Activated CD4-positive, alpha-beta T cell treated with anti-CD3 and anti-CD28 coated beads, Interleukin-10, Interleukin-2, amounts not matched to agents 100 ng/mL and 50 ng/mL, durations not matched to agents 16 hours and 8 hours (primary cell): ENCODE measurements at places on chromosomes 12 and 14.

DNA sequence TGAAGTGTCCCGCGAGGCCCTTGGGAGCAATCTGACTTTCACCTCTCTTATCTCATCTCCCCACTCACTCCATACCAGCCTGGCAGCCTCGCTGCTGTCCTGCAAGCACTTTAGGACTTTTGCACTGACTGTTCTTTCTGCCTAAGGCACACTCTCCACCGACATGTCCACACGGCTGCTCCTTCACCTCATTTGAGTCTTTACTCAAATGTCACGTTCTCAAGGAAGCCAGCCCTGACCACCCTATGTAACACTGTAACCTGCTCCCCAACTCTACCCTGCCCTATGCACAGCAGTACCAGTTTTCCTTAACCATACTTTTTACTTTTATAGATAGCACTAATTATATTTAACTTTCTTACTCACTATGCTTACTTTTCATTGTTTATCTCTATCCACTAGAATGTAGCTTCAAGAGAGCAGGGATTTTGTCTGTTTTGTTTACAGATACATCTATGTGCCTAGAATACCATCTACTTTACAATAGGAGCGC is 32.0 kb downstream of the PRKD1 start:
- DNase-seq: no peak

GRCh38 chr12:115891556-115892164 is 385.8 kb downstream of the MED13L start:
- DNase-seq: no peak

DNA sequence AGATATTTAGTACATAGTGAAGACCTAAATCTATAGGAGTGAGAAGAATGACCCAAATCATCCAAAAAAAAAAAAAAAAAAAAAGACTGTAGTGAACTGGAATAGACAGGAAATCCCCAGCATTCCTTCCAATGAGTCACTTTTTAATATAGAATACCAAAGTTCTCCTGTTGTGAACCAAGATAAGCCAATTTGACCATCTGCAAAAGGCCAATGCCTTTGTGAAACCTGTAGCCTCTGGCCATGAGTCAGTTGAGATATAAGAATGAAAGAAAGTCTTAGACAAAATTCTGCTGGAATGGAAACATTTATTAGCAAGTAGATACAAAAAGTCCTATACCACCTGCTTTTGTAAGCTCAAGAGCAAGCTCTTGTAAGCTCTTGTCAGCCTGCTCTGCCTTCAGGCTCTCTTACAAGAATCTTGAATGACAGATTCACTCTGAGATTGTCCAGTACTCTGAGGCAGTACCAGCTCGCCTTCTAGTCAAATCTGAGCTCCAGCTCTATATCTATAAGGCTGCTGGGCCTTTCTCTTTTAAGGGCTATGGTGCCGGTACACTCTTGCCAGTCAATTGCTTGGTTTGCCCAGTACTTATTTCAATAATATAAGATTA is 243.0 kb upstream of the TMTC1 start:
- no peak for DNase-seq

DNA sequence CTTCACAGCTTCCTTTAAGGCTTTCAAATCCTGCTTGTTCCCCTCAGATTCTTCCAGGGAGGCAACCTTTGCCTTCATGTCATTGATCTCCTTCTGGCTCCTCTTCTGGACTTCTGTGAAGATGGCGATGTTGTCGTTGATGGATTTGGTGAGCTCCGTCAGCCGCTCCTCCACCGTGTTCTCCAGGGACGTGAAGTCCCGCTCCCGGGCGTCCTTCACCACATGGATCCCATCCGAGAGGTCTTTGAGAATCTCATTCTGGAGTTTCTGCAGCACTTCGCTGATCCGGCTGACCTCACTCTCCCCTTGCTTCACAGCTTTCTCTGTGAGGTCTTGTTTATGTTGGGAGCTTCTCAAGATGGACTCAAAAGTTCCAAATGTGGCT is 7.9 kb downstream of the CKAP4 start:
- DNase-seq: no peak

DNA sequence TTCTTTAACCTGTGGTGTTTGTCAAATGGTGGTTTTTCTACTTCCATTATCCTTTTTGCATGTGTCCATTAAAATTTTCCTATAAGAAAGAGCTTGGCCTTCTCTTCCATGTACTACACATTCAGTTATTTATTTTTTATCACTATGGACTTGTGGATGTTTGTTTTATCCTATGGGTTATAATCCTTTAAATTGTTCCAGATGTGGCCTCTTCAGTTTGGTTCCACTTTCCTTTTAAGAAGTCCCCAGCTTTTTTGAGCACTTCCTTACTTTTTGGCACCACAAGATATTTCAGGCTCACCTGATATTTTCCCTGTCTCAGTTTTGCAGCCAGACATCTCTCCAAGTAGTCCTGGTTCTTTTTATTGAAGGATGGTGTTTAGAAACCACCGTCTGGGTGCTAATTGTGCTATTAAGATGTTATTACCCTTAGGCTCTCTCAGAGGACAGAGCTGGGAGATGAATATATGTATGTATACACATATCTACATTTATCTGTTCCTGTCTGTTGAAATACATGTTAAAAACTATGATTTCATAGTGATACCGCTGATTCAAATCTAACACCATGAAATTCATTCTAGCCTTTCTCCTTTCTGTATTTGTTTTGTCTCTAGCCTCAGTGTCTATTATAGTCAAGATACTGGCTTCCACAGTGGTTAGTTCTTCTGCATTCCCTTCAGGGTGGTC is 408.5 kb upstream of the RGS6 start:
- peak; percentile 76 for DNase-seq

- DNase-seq: no peak
These were observed 80.2 kb upstream of the NUDT4 start for GRCh38 chr12:93297536-93297935.

DNA sequence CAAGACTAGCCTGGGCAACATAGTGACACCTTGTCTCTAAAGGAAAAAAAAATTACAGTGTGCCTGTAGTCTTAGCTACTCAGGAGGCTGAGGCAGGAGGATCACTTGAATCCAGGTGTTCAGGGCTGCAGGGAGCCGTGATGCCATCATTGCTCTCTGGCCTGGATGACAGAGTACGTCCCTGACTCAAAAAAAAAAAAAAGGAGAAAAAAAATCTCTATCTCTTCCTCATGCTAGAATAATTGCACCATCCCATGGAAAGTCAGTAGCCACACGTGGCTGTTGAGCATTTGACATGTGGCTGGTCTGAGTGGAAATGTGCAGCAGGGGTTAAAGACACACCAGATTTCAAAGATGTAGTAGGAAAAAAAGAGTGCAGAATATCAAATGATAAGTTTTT is 3.8 kb downstream of the RILPL1 start:
- DNase-seq: no peak

DNA sequence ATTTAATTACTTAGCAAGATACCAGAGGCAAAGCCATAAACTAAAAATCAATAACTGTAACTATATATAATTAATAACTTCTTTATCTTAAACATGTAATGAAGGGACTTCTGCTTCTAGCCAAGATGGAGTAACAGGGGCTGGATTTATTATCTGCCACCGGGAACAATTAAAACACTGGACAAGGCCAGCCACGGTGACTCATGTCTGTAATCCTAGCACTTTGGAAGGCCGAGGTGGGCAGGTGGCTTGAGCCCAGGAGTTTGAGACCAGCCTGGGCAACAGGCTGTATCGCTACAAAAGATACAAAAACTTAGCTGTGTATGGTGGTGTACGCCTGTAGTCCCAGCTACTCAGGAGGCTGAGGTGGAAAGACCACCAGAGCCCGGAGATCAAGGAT is 113.6 kb downstream of the TAOK3 start:
- DNase-seq: no peak

GRCh38 chr12:56040151-56040550 is 1.6 kb upstream of the RPS26 start:
- peak; percentile 47 for DNase-seq

- DNase-seq: no peak
These were observed 1.6 kb upstream of the LTBR start for GRCh38 chr12:6382371-6382770.

- no peak for DNase-seq
These were observed 47.1 kb upstream of the TMEM260 start for GRCh38 chr14:56532546-56532945.

DNA sequence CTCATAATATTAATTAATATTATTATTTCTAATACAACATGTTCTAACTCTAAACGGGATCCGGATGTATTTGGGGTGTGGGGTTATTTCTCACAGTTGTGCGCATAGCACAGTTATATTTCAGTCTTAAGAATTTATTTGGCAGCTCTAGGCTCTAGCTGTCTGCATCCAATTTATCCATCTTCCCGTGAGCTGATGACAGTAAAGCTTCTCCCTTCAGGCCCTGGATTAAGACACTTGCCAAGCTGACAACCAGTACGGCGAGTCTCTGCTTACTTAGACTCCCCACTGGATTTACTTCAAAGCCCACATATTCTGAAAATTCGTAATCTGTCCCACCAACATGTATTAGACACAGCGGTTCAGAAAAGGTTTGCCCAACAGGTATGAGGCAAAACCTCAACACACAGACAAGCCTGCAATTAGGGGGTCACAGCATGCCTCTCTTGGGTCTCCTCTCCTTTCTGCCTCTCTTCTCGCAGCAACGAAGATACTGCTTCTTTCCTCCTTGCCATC is 232.9 kb upstream of the TMTC1 start:
- no peak for DNase-seq

DNA sequence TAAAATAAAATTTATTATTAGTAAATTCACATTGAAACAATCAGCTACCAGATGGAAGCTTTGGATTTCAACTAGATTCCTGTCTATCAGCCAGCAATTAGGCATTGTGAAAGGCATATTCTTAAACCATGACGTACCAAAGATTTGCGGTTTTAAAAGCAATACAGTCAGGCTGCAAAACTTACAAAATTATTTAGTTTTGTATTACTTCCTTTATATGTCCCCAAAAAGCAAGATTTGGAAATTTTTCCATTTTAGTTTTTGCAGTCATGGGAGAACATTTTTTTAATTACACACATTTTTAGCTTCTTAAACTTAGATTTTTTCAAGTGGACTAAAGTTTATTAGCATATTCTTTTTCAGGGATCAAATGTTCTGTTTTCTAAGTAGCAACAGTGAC is 225.0 kb upstream of the KITLG start:
- DNase-seq: no peak

GRCh38 chr14:53695692-53696214 is 260.9 kb downstream of the BMP4 start:
- no peak for DNase-seq

- peak; percentile 41 for DNase-seq
These were observed 273.9 kb upstream of the MIS18BP1 start for GRCh38 chr14:45526715-45527549.

- DNase-seq: no peak
These were observed 227.9 kb downstream of the ALG10B start for GRCh38 chr12:38544330-38545066.

GRCh38 chr14:68981539-68981976 is 2.5 kb upstream of the ACTN1 start:
- no peak for DNase-seq

DNA sequence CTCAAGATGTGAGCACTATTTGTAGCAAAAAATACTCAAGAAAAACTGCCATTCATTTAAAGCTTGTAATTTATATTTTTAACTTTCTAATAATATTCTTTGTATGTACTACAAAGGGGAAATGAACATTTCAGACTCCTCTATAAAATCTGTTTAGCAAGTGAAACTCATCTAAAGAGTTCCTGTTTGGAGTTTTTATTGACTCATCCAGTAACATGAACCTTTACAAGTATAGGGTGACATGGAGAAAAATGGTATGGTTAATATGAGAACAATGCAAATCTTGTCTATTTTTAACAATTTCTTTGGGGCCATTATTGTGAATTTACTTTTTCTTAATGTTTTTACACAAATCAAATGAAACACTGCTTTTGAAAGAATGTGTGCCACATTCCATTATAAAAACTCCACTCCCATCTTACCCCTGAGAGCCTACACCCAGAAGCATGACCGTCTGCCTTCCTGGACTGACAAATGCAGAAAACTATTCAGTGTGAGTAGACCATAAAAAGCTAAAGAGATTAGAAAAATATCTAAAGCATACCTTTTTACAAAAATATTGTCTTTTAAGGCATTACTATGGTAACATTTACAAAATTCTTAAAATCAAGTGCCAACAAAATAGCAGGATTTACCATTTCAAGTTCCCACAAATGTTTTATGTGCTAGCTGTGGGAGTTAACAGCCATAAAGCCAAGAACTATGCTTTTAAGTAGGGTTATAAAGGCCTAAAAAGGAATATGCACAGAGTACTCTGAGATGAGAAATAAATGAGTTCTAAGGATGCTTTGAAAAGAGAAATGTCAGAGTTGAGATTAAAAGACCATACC is 144.0 kb downstream of the ADAMTS20 start:
- no peak for DNase-seq

DNA sequence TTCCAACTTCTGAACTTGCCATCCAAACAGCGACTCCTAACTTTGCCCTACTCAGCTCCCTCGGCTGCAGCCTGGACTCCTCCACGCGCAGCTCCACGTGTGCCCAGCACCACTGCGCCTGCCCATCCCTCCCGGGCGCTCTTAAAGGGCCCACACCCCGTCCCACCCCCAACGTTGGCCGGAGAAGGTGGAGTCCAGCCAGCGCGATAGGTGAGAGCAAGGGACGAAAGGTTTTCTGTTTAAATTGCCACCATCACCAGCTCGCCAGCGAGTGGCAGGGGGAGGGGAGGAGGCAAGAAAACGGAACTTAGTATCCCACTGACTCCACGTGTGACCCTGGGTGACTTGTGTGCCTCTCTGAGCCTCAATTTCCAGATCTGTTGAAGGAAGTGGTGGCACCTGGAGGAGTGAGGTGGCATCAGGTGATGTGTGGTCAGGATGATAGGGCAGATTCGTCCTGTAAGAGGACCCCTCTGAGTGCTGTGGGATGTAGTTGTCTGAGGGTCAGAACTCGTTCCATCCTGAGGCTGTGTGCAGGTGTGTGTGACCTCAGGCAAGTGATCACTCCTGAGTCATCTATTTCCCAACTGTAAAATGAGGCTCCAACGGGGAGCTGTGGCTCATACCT is 59.7 kb downstream of the TRPV4 start:
- no peak for DNase-seq

DNA sequence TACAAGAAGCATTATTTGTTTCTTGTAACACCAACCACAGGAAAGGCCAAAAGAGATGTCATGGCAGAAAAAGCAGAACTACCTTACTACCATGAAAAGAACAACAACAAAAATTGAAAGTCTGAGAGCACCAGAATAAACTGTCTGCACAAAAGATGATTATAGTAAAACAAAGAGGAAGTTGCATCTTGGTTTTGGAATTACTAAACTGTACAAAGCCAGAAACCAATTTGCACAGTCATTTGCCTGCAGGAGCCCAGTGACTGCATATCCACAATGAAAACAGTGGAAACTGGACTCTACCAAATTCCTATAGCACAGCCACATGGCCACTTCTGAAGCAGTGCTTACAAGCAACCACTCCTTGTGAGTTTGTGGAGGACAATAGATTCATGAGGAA is 276.2 kb downstream of the SSPN start:
- DNase-seq: peak; percentile 84
